ENCODE measurements at places on chromosomes 13 and 19. TPM values are rescaled to one million over a fixed set of nuclear protein-coding genes. Genes with fewer than 3 reads are reported as not detected.

DNA sequence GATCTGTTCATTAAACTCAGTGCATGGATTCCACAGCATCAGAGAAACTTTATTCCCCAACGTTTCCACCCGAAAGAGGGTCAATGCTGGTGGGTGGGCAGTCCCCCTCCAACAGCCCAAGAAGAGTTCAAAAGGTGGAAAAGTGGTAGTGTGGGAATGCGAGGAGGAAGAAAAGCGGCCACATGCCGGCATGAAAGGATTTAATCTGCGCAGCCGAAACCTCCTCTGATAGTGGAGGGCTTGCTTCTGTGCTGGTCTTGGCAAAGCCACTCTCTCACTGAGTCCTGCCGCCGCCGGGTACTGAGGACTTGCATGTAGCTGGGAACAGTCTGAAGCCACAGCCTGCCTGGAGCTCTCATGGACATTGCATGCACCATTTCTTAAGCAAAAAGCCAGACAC lies 136.2 kb upstream of the ZNF536 start:
- peak; percentile 22 for DNase-seq

Gene GPR4
- 0.44 TPM for total RNA-seq

GRCh38 chr19:2491130-2491801 lies 15.3 kb downstream of the GADD45B start:
- DNase-seq: peak; percentile 66

DNA sequence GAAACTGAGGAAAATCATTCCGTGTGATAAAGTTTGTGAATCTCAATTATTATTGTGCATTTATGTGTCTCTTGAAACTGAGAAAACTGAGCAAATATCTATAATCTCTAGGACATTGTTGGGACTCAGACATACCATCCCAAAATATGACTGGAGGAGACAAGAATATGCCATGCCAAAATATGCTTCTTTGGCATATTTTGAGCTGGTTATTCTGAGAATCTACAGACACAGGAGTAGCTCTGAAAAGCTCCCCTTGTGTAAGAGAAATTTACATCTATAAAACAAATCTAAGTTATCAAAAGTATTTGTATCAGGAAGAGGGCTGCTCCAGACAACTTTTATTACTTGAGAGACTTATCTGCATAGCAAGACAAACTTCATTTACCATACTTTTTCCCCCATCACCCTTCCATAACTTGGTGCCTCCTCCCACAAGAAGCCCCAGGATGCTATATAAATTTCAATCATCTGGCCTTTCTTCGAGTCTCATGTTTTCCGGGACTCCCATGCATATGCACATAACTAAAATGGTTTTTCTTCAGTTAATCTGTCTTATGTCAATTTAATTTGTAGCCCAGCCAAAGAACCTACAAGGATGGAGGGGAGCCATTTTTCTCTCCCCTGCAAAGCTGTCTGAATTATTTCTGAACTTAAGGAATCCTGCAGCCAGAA lies 28.6 kb upstream of the NDFIP2 start:
- DNase-seq: no peak

GRCh38 chr13:50668049-50668448 lies 175.4 kb downstream of the DLEU7 start:
- DNase-seq: peak; percentile 44

DNA sequence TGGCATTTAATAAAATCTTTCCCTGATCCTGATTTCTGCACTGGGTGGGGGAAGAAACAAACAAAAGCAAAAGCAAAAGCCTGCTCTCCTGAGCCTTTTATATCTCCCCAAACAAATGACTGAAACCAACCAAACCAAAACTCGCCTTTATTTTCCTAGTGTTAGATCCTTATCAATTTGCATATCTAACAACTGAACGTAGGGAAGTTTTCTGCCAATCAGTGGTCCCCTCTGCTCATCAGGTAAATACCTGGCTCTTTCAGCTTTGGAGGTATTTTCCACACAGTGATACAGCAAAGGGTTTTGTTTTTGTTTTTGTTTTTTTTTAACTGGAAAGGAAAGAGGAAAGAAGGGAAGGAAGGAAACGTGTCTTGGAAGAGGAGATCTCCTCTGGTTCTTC lies 3.3 kb downstream of the AMER2 start:
- DNase-seq: no peak

GRCh38 chr13:30972888-30973377 lies 40.5 kb downstream of the TEX26 start:
- no peak for DNase-seq

DNA sequence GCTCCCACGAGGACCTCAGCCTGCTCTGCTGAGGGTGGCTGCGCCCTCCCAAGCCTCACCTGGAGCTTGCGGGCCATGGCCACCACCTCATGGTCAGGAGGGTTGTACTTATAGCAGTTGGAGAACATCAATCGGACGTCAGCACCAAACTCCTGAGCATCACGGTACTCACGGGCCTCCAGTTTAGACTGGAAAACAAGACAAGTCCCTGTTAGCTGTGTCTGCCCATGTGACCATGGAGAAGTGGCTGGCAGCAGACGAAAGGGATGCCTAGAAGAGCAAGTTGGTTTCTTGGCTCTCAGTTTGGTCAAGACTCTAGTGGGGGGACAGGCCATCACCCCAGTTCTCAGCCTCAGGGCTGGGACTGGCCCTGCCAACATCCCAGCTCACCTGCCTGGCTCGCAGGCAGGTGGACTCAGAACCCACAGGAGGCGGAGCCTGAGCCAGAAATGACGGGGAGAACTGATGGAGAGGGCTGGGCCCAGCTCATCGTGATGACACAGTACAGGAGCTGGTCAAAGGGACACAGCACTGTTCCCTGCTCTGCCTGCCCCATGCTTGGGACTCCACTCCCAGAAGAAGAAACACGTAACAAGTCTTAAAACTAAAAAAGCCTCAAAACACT lies 31.2 kb upstream of the EPHX3 start:
- DNase-seq: no peak
